Forelimb muscle (tissue), 1 donor: ENCODE measurements at places on chromosomes 16 and 17.

DNA sequence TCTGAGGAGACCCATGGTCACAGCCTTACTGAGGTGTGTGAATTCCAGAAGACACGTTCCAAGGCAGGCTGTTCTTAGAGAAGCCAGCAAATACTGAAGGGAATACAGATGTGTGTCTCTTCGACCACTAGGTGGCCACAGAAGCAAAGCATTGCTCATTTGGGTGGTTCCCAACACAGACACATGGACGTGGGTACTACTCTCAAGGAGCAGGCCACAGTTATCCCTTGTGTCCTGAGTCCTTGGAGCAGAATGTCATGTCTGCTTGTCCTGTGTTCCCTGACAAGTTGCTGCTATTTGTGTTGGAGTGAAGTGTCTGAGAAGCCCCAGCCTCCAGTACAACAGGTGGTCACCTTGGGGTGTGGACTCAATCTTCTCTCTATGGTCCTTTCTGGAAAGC lies 30.3 kb downstream of the HMOX2 start:
- peak; percentile 67 for DNase-seq

DNA sequence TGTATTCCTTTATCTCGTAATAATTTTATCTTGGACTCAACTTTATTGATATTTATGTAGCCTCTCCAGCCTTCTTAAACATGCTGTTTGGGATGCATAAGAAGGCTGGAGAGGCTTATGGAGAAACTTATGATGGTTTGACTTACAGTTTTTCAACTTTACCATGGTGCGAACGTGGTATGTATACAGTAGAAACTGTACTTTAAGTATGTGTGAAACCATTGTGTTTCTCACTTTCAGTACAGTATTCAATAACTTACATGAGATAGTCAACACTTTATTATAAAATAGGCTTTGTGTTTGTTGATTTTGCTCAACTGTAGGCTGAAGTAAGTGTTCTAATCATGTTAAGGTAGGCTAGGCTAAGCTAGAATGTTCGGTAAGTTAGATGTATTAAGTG lies 206.8 kb downstream of the SEC14L1 start:
- DNase-seq, result no peak

DNA sequence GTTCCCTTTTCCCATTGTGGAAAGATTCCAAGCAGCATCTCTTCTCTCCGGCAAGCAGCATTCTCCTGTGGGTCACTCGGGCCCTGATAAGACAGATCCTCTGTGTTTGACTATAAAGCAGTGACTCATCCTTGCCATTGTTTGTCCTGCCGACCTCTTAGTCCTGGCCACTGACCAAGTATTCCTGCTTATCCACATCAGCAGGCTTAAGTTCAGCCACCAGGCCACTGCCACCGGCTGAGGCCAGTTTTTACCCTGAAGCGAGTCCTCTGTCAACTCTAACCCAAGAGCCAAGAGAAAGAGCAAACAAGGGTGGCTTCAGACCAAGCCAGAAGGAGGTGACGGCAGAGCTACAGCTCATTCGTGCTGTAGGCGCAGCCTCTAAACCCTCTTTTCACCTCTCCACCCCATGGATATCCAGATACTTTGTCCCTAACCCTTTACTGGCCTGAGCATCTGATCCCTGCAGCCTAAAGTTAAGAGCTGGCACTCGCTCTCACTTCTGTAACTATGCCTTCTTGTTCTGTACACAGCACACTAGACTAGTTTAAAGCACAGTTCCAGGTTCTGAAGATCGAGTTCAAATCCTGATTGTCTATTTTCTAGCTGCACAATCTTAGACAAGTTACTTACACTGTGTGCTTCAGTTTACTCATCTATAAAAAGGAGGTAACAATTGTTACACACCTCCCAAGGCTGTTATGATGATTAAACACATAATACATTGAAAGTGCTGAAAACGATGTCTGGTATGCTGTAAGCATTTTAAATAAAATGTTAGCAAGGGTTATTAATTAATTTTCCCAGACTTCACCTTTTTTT lies 31.0 kb downstream of the SOX9 start:
- DNase-seq, result no peak

- DNase-seq, result no peak
Measured at GRCh38 chr17:29659155-29659554, 36.4 kb upstream of the CORO6 start.
